ENCODE measurements at places on chromosomes 4 and X.

DNA sequence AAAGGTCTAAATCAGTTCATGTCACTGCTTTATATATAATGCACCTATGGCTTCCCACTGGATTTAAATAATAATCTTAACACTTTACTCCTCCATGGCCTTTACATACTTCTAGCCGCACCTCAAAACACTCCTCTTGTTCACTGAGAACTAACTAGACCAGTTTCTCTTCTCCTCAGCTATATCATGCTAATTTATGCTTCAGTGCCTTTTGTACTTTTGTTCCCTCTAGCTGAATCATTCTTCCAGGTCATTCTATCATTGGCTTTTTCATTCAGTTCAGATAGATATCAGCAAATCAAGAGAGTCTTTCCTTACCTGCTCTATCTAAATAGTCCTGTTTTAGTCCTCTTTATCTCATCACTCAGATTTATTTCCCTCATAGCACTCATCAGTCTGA, 64.2 kb downstream of the TET2 start:
- no peaks in the 10 kb centered on the region for H3K27me3 ChIP-seq
- H3K27ac ChIP-seq = no peak overlapping the region
- no peak overlapping the region for H3K4me3 ChIP-seq
- peaks cover 7% of the 10 kb centered on the region for H3K4me1 ChIP-seq
- no peaks in the 10 kb centered on the region for H3K36me3 ChIP-seq

- H3K36me3 ChIP-seq = no peaks in the 10 kb centered on the region
- no peak overlapping the region for H3K4me3 ChIP-seq
- H3K4me1 ChIP-seq = no peaks in the 10 kb centered on the region
- no peak overlapping the region for H3K27ac ChIP-seq
- no peak for DNase-seq
Measured at GRCh38 chr4:103123114-103123513, 23.5 kb upstream of the BDH2 start.

DNA sequence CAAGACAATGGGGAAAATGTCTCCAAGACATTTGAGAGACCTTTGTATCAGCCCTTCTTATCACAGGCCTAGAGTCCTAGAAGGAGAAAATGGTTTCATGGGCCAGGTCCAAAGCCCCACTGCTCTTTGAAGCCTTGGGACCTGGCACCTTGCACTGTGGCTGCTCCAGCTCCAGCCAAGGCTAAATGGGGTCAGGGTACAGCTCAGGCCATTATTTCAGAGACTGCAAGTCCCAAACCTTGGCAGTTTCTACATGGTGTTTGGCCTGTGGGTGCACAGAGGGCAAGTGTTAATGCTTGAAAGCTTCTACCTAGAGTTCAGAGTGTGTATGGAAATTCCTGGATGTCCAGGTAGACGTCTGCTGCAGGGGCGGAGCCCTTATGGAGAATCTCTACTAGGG, 28.5 kb downstream of the SHROOM3 start:
- no peak for DNase-seq
- H3K27ac ChIP-seq = no peak overlapping the region
- no peaks in the 10 kb centered on the region for H3K27me3 ChIP-seq
- peaks cover 2% of the 10 kb centered on the region for H3K36me3 ChIP-seq
- H3K4me1 ChIP-seq = no peaks in the 10 kb centered on the region

DNA sequence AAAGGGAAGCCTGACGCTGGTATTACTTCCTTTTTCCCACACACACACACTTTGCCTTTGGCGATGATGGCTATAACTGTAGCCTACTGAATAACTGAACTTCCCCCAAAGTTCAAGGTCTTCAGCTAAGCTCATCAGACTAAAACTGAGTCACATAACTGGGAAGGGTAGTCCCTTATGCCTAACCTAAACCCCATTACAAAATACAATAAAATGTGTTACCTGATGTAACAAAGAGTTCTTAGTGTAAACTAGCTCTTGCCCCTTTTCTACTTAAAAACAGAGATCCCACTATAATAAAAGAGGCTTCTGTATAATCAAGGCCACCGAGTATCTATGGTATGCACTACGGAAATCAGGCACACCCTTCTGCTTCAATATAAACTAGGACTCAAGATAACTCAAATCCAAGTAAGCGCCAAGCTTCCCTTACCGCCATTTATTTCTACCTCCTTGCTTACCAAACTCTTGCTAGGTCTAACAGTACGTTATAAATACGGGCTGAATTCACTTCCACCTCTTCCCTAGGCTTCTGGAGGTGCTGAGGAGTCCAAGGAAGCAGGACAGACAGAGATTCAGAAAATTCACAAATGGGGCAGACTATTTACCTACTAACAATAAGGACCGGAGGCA, 2.4 kb downstream of the OTUD4 start:
- DNase-seq = no peak
- H3K4me1 ChIP-seq = peaks cover 68% of the 10 kb centered on the region
- H3K27ac ChIP-seq = peak overlapping the region; percentile 99
- H3K27me3 ChIP-seq = no peaks in the 10 kb centered on the region

DNA sequence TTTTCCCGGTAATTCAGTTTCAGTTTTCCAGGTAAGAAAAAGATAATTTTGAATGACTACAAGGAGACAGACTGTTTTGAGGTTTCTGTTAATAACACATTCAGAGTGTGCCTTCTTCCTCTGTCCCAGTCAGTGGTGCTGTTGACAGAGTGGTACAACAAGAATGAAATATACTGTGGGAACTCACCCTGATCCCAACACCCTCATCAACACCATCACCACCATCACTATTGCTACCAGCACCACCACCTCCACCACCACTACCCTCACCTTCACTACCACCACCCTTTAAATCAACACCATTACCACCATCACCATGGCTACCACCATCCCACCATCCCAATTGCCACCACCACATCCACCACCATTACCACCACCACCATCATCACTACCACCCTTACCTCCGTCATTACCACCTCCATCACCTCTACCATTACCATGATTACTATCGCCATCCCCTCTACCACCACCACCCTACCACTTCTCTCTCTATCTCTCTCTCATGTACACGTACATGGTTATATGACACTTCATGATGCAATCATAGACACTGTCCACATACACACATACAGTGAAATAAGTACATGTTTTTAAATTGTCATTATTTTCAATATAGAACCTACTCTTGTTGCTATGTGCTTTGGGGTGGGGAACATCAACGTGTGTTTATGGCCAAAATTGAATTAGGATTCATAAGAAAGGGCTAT, 91.5 kb downstream of the MAMLD1 start:
- H3K4me1 ChIP-seq = peaks cover 12% of the 10 kb centered on the region
- peak overlapping the region; percentile 67 for H3K27ac ChIP-seq
- H3K4me3 ChIP-seq = no peak overlapping the region
- H3K27me3 ChIP-seq = no peaks in the 10 kb centered on the region

GRCh38 chr4:156439576-156440200, 486.0 kb upstream of the CTSO start:
- H3K4me1 ChIP-seq = no peaks in the 10 kb centered on the region
- H3K27ac ChIP-seq = no peak overlapping the region
- H3K36me3 ChIP-seq = no peaks in the 10 kb centered on the region
- no peaks in the 10 kb centered on the region for H3K27me3 ChIP-seq
- no peak overlapping the region for H3K4me3 ChIP-seq

GRCh38 chrX:104564921-104565703, 887 bp upstream of the IL1RAPL2 start:
- no peak overlapping the region for H3K27ac ChIP-seq
- H3K36me3 ChIP-seq = no peaks in the 10 kb centered on the region
- H3K4me1 ChIP-seq = no peaks in the 10 kb centered on the region
- peaks cover 57% of the 10 kb centered on the region for H3K27me3 ChIP-seq
- no peak for DNase-seq
- H3K4me3 ChIP-seq = no peak overlapping the region

DNA sequence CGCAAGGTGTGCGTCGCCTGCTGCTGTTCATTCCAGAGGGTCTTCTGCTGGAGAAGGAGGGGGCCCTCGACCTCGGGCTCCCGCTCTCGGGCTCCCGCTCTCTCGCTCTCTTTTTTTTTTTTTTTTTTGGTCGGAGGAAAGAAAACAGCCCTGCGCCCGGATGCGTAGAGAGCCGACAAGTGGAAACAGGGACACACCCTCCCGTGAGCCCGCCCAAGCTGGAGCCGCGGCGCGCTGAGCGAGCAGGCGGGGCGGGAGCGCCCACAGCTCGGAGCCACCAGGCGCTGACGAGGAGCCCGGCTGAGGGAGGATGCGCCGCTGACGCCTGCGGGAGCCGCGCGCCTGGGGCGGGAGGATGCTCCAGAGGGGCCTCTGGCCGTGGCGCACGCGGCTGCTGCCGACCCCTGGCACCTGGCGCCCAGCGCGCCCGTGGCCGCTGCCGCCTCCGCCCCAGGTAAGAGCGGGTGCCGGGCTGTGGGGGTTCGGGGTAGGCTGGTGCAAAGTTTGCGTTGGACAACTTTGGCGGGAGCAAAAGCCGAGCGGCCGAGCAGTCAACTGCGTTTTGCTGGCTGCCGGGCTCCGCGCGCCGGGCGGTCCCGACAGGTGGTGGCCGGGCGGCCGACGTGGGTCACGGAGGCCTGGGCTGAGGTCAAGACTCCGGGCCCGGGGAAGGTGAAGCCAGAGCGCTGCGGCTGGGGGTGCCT, at the start of gene MCUB:
Gene MCUB (plus strand): TSS at position 264 of the 704 bp plus-strand sequence. CDS start 92 bp downstream, at position 356.
- H3K36me3 ChIP-seq = no peaks in the 10 kb centered on the region
- peaks cover 14% of the 10 kb centered on the region for H3K27me3 ChIP-seq

DNA sequence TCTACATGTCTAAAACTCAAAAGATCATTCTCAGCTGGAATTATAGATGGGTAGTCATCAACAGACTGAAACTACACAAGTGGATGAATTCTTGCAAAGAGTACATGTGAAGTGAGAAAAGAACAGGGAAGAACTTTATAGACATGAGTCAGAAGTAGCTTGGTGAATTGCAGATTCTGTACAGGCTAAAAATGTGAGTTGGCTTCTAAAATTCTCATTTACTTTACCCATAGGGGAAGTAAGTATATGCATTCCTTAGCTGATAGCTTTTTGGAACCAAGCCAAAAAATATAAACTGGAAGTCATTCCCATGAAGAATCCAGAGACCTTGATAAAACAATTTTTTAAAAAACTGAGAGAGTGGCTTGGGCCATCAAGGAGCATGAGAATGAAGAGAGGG, 584.2 kb upstream of the FTHL17 start:
- H3K27ac ChIP-seq = no peak overlapping the region
- H3K4me3 ChIP-seq = no peak overlapping the region
- no peaks in the 10 kb centered on the region for H3K27me3 ChIP-seq
- H3K36me3 ChIP-seq = no peaks in the 10 kb centered on the region
- DNase-seq = no peak

GRCh38 chr4:124938836-124939235, 226.3 kb upstream of the ANKRD50 start:
- H3K27me3 ChIP-seq = no peaks in the 10 kb centered on the region
- H3K36me3 ChIP-seq = no peaks in the 10 kb centered on the region
- peak overlapping the region; percentile 64 for H3K27ac ChIP-seq
- no peak overlapping the region for H3K4me3 ChIP-seq
- peaks cover 60% of the 10 kb centered on the region for H3K4me1 ChIP-seq
- DNase-seq = no peak

DNA sequence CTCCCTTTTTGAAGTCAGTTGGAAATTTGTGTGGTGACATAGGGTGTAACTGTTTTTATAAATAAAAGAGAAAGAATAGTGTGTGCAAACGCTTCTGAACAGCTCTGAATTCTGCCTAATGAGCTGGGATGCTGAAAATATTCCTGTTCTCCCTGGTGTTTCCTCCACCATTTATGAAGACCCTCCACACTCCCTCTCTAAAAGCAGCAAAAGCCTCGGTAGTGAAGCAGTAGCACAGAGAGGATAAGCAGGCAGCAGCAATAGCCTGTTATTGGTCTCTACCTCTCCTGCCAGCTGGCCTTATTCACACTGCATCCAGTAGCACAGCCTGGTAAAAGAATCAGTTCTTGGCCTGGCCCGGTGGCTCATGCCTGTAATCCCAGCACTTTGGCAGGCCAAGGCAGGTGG, 406.1 kb downstream of the IQCM start:
- H3K27ac ChIP-seq = peak overlapping the region; percentile 84
- peaks cover 10% of the 10 kb centered on the region for H3K4me1 ChIP-seq
- H3K4me3 ChIP-seq = no peak overlapping the region
- DNase-seq = peak; percentile 13
- no peaks in the 10 kb centered on the region for H3K36me3 ChIP-seq

DNA sequence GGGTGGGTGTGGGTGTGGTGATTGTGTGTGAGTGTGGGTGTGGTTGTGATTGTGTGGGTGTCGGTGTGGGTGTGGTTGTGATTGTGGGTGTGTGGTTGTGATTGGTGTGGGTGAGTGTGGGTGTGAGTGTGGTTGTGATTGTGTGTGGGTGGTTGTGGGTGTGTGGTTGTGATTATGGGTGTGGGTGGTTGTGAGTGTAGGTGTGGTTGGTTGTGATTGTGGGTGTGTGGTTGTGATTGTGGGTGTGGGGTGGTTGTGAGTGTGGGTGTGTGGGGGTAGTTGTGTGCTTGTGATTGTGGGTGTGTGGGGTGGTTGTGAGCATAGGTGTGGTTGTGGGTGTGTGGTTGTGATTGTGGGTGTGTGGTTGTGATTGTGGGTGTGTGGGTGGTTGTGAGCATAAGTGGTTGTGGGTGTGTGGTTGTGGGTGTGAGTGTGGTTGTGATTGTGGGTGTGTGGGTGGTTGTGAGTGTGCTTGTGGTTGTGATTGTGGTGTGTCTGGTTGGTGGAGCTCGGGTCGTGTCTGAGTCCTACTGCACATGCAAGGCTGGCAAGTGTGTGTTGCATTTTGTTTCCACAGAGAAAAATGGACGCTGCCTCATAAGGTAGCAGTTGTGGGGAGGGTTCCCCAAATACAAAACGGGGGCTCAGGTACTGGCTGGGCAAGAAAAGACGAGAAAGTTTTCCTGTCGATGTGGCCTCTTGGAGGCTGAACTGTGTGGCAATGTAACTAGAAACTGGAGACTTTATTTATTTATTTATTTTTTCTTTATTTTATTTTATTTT, 116.7 kb downstream of the UBE2K start:
- DNase-seq = no peak
- H3K4me3 ChIP-seq = no peak overlapping the region
- no peaks in the 10 kb centered on the region for H3K4me1 ChIP-seq
- no peaks in the 10 kb centered on the region for H3K36me3 ChIP-seq
- H3K27me3 ChIP-seq = no peaks in the 10 kb centered on the region

DNA sequence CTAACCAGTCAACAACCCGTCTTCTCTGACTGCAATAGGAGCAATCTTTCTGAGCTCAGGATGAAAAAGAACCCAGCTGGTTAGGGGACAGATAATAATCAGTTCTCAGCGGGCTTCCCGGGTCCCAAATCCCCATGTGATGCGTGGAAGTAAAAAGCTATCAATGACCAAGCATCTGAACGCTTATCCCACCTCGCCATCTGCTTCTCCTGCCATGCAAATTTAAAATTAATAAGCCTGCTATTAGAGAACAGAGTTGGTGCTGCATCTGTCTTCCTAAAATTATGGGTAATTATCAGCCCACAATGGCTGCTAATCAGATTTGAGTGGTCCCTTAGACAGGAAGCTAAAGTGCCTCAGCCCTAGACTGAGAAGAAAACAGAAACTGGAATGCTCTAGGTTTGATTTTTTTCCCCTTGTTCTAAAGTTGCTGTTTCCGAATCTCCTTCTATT, 37.5 kb downstream of the AFAP1 start:
- H3K36me3 ChIP-seq = no peaks in the 10 kb centered on the region
- no peak overlapping the region for H3K4me3 ChIP-seq
- peaks cover 68% of the 10 kb centered on the region for H3K4me1 ChIP-seq
- H3K27ac ChIP-seq = no peak overlapping the region

- DNase-seq = no peak
- H3K4me3 ChIP-seq = no peak overlapping the region
- H3K27me3 ChIP-seq = peaks cover 10% of the 10 kb centered on the region
Measured at GRCh38 chr4:105526656-105527055, 25.8 kb upstream of the ARHGEF38 start.

- no peaks in the 10 kb centered on the region for H3K27me3 ChIP-seq
- H3K4me1 ChIP-seq = no peaks in the 10 kb centered on the region
- no peaks in the 10 kb centered on the region for H3K36me3 ChIP-seq
- H3K27ac ChIP-seq = no peak overlapping the region
Measured at GRCh38 chr4:170769862-170770261, 680.1 kb upstream of the AADAT start.
